ENCODE measurements at places on chromosomes 3 and 15.

DNA sequence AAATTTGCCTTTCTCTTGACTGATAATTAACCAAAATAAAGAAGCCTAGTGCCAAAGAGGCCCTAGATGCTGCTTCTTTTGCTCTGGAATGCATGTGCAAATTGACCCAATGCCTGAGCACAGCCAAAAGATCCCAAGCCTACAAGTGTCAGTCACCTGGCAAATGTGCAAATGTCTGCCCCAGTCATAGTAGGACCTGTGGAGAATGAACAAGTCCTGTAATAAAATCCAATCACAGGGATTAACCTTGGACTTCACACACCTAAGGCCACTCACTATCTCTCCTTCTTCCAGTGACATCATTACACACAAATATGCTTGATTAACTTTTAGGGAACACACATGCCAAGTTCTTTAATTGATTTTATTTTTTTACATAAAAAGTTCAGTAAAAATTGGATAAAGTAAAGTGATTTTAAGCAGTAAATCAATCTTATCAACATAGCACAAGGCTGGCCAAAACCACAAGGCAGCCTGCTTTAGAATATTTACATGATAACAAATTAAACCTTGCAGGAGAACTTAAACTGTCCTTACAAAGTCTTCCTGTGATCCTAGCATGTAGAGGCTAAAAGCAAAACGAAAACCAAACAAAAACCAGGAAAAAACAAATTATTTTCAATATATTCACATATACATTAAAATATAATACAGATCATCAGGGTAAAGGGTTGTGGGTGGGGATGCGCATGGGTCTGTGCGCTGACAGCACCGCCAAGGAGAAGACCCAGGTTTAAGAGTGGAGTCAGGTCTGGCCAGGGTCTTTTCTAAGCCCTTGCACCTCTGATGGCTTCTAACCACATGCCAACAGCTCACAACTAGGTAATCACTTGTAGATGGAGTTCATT, 36.8 kb downstream of the NBEAL2 start:
- no peak for DNase-seq

GRCh38 chr3:94909726-94910125, 846.9 kb downstream of the NSUN3 start:
- DNase-seq: no peak

DNA sequence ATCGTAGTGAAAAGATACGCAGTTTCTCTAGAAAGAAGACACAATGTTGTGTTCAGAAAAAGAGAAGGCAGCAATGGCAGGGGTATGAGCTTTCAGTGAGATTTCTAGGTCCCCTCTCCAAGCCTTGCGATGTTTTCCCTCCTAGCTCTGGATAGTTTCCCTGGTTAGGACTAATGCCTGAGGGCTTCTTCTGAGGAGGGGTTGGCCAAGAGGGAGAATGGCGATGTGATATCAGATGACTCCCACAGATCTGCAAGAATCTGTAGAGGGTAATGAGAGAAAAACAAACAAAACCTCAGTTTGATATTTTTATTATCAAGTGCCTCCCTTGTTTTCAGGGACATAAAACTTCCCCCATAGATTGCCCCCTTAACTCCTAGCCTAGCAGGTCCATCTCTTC, 4.1 kb upstream of the CLDN1 start:
- DNase-seq: no peak

- DNase-seq: no peak
Measured at GRCh38 chr3:3087279-3087678, 22.9 kb downstream of the IL5RA start.

- no peak for DNase-seq
Measured at GRCh38 chr3:182570946-182571594, 222.2 kb upstream of the ATP11B start.

DNA sequence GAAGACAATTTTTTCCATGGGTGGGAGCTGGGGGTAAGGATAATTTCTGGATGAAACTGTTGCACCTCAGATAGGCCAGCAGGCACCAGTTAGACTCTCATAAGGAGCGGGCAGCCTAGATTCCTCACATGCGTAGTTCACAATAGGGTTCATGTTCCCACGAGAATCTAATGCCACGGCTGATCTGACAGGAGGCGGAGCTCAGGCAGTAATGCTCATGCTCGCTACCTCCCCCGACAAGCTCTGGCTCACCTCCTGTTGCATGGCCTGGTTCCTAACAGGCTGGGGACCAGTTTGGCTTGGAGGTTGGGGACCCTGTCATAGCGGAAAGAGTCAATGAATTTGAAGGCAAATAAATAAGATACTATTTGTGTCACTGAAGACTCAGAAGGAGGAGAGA, 105.5 kb downstream of the PLD1 start:
- DNase-seq: no peak

DNA sequence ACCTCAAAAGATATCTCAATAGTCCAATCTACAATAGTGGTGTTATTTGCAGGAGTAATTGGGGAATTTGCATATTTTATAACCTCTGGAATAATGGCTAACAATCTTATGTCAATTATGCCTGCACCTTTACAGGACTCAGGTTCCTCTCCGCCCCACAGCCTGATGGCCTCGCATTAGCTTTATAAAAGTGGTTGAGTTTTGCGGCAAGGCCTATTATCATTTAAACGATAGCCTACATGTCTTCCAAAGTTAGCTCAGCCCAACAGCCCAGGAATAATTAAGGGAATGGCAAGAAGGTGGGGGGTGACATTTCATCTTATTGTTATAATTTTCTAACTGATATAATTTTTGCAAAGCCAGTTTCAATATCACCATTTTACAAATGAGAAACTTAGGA, 97.3 kb downstream of the RTP4 start:
- DNase-seq: no peak

DNA sequence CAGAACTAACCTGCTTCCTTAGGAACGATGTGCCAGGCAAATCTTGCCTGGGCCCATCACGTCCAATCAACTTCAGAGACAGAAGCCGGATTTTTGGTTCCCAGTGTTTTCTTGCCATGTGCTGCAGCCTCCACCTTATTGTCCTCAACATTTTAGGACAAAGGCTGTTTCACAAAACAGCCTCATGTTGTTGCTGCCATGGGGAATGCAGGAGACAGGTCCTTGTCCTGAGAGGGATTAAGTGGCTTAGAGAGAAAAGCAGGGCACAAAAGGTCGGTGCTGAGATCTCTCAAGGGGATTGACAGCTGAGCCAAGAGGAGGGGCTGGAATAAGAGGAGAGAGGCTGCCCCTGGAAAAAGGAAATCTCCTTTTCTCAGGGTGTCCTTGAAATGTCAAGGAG, 11.3 kb upstream of the NMNAT3 start:
- DNase-seq: no peak

GRCh38 chr3:156536524-156537316, 18.2 kb downstream of the SSR3 start:
- no peak for DNase-seq

DNA sequence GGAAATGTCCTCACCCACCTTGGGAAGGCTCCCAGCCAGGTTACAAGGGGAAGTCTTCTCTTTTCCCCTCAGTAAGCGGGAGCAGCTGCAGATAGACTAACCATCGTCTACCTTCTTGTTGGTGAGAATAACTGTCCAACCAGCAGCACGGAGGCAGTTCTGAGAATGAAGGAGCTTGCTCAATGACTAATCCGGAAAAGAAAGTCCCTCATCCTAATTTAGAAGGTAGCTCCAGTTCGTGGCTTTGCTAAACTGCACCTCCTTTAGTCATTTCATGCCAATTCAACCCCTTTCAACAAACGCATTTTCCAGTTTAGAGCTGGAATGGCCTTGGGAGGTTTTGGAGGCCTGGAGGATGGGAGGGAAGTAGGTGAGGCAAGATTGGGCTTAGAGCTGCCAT, 527.4 kb upstream of the PROK2 start:
- DNase-seq: no peak

All from CD4-positive, alpha-beta T cell treated with Interleukin-21 for 1 hour (primary cell).